Esophagus squamous epithelium (tissue), 5 donors: ENCODE measurements at places on chromosomes 6 and 20. TPM values are rescaled to one million over a fixed set of nuclear protein-coding genes. Genes with fewer than 3 reads are reported as not detected.

SEMG1 gene
- total RNA-seq: not detected

CFAP61 gene
- total RNA-seq: 0.38 TPM

- no peak for DNase-seq
Observed at GRCh38 chr6:11280394-11280793, 47.9 kb upstream of the NEDD9 start.

- no peak for DNase-seq
Observed at GRCh38 chr20:15564981-15565380, 1008.3 kb downstream of the KIF16B start.

DNA sequence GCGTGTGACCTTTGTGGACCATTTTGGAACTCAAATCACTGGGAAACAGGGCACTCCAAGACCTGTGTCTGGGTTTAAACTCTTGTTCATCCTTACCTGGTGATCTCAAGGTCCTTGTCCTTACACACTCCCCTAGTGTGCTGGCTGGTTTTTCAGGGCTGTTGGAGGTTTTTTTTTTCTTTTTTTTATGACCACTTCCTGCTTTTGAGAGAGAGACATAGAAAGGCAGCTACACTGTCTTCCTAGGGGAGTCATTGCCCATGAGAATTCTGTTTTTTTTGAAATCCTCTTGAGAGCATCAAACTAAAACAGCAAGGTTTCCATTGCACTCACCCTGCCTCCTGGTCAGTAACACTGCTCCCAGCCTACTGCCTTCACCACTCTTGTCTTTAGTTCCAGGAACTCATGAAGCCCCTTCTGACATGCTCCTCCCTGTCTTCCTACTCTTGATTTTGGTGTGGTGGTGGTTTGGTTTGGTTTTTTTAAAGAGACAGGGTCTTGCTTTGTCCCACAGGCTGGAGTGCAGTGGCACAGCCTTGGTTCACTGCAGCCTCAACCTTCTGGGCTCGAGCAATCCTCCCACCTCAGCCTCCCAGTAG, 28.6 kb downstream of the PRPH2 start:
- DNase-seq: no peak

GRCh38 chr20:15336011-15336410, 998.6 kb upstream of the FLRT3 start:
- no peak for DNase-seq

- no peak for DNase-seq
Observed at GRCh38 chr20:24587384-24588046, 118.1 kb downstream of the SYNDIG1 start.

MARCKS gene
- 91.3 TPM for total RNA-seq

BFSP1 gene
- 1.3 TPM for total RNA-seq

GRCh38 chr20:50308513-50309279, 118.1 kb downstream of the CEBPB start:
- peak; percentile 67 for DNase-seq
